Activated CD4-positive, alpha-beta T cell treated with anti-CD3 and anti-CD28 coated beads, Interleukin-2, Interleukin-6, amounts not matched to agents 100 ng/mL and 50 ng/mL, durations not matched to agents 16 hours and 8 hours (primary cell): ENCODE measurements at places on chromosomes 13 and 19.

DNA sequence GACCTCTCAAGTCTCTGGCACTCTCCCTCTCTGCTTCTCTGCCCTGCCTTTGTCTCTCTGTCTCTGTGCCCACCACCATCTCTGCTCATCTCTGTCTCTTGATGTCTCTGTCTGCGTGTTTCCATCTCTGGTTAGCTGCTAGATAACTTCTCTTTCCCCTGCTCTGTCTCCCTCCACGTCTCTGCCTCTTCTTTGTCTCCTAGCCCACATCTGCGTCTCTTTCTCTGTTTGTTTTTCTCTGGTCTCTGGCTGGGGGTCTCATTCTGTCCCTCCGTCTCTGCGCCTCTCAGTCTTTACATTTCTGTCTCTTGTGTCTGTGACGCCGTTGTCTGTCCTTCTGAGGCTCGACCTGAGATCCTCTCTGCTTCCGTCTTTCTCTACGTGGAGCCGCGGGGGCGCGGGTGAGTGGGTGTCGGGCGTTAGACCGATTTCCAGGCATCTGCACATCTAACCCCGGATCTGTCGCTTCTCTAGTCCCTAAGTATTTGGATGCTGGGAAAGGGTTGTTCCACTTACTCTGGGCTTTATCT, 386 bp downstream of the GIPR start:
- DNase-seq, result no peak

DNA sequence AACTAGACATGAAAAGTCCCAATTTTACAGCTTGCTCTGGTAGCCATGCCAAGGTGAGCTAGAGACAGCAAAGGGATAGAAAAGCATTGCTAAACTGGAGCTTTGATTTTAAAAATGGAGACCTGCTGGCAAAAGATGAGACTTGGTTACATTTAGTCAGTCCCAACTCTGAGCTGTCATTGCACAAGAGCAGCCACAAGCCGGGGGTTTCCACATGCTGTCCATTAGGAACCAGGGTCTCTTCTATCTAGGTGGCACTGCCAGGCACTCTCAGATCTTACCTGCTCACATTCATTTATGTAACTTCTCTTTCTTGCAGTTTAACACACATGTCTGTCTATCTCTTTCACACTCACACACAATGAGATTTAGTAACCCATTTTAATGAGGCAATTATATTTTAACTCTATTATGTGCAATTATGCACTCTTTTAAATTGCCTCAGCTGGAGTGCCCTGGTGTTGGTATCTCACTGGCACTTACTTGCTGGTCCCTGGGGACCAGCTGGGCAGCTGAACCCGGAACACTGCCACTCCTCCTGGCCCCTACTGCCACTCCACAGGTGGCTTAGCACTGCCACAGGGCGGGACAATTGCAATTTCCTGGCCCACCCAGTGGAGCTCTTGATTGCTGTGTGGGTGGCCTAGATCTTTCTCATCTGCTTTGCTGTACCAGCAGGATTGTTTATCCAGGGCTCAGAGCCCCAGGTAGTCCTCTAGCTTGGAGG, 112.5 kb downstream of the COG6 start:
- no peak for DNase-seq

DNA sequence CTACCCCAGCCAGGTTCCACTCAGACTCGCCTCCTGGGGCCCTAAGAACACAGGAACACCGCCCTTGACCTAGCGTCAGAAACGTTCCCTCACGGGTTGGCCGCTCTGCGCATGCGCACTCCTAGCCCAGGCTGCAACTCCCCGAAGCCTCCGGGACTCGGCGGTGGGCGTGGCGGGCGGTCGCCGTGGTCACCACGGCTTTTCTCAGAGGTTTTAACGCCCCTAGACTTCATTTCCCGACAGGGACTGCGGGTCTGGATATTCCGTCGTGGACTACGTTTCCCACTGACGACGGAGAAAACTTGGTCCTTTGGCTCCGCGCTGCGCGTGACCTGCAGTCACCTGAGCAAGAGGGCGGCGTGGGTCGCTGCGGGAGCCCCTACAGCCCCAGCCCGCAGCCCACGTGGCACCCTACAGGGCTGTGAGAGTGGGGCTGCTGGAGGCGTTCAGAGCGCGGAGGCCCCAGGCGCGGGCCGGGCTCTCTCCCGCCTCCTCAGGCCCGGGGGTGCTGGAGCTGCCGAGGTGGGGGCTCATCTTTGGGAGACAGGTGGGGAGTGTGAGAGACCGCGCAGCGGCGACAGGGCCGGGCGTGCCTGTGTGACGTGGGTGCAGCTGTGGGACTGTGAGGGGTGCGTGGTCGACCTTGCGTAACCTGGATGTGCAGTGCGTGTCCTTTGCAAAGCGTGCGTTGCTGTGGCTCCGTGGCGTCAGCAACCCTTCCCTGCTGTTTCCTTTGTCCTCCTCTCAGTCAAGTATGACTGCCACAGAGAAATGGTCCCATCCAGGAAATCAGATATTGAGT, 38.0 kb upstream of the ZNF573 start:
- DNase-seq, result peak; percentile 1

GRCh38 chr13:111911121-111911720, 155.7 kb upstream of the SOX1 start:
- no peak for DNase-seq

GRCh38 chr13:32904266-32904665, 112.0 kb upstream of the KL start:
- no peak for DNase-seq

GRCh38 chr13:98821372-98822224, 69.1 kb upstream of the SLC15A1 start:
- DNase-seq, result no peak
